ENCODE measurements at places on chromosomes 5 and 9.
A peak's percentile ranks its signal among the peaks of the same experiment; 100 is the strongest.

DNA sequence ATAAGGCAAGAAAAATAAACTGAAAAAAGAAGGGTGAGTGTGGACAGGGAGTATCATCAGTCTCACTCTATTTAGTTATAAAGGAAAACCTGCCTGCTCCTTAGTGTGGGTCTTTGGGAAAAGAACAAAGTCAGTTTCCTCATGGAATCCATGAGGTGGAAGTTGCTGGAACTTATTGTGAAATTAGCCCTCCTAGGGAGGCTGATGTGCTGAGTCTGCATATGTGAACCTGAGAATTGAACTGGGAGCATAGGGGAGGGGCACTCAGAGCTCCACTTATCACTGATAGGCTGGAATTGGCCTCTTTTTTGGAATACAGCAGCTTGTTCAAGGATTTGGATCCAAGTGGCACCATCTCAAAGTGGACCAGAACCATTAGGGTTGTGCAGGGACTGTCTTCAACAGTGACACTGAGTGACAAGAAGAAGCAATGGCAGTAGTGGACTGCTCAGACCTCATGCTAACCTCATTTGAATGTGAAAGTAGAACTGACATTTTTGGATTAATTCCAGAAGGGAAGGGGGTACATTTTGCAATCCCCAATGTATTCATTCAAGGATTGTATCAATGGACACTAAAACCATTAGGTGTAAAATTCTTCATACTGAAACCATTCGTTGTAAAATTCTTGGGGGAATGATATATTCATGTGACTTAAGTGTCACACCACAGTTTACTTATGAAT is 103.6 kb upstream of the KLF9 start:
- DNase-seq: no peak

GRCh38 chr5:155686131-155686530 is 640.8 kb upstream of the SGCD start:
- DNase-seq: no peak

GRCh38 chr5:92980491-92980890 is 600.5 kb downstream of the NR2F1-AS1 start:
- DNase-seq: no peak

DNA sequence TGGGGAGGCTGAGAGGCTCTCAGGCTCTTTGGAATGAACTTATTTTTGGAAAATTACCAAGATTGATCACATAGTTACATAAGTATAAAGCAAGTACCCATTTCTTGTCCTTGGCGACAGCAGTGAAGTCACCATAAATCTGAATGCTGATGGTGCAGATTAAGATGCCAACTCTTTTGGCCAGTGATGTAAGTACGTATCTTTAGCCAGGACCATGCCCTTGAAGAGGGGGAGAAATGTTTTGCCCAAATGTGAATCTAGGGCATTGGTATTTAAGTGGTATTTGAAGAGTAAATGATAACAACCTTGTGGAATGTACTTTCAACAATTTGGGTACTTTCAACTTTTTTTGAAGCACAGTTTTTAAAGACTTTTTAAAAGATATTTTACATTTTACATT is 68.2 kb upstream of the RAD23B start:
- DNase-seq: peak; percentile 22

DNA sequence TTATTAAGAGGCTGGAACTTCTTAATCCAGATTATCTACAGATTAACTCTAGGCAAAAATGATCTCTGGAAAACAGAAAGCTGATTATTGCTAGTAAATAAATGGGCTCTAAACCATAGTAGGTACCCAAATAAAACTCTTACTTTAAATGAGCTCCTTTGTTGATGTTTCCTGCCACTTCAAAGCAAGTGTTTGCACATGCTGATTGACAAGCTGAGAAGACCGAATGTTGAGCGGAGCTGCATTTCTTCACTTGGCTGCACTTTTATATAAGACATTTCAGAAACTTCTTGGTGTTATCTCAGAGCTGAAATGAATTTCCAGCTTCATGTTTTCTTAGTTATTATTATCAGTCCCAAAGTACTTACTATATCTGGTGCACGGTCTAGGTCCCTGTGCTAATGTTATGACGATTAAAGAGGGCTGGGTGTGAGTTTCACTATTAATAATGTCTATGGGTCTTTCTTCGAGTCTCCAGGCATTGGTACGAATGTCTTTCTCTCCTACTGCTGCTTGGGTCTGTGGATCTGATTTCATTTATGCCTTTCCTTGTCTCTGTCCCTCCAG is 58.6 kb upstream of the CTXN3 start:
- no peak for DNase-seq

GRCh38 chr5:79269733-79270166 is 33.8 kb downstream of the JMY start:
- DNase-seq: no peak

- no peak for DNase-seq
Observed at GRCh38 chr9:127865645-127866464, 11.4 kb upstream of the ENG start.

DNA sequence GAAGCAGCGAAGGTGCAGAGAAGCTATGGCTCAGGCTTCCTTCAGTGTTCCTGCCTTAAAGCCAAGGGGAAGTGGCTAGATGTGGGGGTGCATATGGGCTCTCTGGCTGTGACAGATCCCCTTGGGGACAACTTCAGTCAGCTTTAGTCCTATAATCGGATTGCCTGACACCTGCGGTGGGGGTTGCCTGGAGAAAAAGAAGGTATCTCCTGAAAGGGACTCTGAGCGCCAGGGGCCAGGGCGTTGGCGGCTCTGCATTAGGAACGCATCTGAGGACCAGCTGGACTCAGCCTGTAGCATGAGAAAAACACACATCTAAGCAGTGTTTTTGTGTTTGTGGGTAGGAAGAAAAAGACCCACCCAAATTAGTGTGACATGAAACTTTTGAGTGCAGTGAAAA is 84.3 kb upstream of the OTULINL start:
- no peak for DNase-seq

DNA sequence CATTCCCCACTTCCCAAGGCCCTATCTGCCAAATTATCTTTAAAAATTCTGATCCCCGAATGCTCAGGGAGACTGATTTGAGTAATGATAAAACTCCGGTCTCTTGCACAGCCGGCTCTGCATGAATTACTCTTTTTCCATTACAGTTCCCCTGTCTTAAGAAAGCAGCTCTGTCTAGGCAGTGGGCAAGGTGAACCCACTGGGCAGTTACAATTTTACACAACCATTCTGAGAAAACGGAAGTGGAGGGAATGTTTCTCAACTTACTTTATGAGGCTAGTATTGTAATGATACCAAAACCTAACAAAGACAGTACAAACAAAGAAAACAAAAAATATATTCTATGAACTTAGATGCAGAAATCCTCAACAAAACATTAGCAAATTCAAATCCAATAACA is 100.0 kb downstream of the MCTP1 start:
- DNase-seq: no peak

DNA sequence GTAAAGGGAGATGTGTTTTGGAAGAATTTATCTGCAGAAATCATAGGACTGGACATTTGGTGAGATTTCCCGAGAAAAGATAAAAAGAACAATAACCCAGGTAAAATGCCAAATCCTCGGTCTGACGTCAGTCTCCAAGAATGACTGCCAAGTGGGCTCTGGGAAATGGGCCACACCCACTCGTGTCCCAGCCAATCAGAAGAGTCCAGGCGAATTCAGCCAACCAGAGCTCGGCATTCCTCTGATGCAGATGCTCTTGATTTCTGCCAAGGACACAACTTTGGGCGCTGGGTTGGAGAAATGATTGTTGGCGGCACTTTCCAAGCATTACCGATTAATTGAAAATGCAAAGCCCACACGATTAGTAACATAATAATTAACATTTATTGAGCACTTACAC is 73.3 kb downstream of the FGF18 start:
- DNase-seq: no peak

GRCh38 chr9:37602817-37603216 is 10.4 kb upstream of the TOMM5 start:
- no peak for DNase-seq

DNA sequence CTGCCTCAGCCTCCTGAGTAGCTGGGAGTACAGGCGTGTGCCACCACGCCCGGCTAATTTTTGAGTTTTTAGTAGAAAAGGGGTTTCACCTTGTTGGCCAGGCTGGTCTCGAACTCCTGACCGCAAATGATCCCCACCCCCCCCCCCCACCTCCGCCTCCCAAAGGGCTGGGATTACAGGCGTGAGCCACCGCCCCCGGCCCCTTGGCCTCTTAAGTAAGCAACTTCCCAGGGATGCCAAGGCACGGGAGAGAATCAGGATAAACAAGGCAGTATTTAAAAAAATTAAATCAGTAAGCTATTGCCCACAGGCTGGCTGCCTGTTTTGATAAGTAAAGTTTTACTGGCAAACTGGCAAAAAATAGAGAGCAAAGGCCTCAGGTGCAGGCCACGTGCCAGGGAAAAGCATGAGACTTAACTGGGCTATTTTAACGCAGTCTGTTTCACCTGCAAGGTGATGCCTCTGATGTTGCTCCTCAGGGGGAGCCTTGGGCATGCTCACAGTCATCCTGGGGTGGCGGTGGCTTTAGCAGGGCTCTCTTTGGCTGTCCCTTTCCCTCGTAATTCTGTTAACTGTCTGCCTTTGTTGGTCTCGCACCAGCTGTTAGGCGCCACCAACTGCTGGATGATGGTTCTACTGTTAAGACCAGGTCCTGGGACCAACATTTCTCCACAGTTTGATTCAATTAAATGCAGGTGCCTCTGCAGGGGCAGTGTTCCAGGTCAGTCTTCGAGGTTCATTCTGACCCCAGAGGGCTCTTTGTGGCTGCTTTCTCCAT is 19.4 kb upstream of the RNF130 start:
- peak; percentile 20 for DNase-seq

DNA sequence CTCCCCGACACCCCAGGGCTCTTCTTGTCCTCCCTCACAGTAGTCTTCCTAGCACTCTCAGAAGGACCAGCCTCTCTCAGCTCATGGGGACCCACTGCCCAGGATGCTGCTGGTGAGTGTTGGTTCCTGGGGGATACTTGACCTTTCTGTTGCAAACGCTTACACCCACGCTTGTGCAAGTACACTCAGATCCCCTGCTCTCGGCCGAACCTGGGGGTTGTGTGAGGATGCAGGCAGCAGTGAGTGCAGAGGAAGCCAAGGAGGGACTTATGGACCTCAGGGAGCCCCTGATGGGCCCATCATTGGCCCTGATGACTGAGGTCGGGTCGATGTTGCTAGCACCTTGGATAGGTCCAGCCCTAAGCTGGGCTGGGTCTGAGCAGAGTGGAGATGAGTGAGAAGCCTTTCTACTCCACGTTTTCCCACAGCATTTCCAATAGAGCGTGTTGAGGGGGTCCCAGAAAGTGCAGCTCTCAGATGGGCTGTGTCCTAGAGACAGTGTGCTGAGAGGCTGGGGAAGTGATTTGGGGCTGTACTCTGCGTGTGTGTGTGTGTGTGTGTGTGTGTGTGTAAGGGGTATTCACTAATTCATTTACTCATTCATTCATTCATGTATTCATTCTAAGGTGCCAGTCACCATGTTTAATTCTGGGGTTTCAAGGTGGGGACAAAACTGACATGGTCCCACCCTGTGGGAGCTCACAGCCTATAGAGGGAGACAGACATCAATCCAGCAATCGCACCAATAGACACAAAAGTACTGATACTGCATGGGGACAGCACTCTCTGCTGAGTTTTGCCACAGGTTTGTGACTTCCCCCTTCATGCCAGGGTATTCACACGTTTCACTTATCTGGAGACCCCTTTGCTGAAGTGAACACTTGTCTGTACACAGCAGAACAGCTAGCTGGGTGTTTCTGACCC is 25.2 kb upstream of the PITX1 start:
- no peak for DNase-seq

DNA sequence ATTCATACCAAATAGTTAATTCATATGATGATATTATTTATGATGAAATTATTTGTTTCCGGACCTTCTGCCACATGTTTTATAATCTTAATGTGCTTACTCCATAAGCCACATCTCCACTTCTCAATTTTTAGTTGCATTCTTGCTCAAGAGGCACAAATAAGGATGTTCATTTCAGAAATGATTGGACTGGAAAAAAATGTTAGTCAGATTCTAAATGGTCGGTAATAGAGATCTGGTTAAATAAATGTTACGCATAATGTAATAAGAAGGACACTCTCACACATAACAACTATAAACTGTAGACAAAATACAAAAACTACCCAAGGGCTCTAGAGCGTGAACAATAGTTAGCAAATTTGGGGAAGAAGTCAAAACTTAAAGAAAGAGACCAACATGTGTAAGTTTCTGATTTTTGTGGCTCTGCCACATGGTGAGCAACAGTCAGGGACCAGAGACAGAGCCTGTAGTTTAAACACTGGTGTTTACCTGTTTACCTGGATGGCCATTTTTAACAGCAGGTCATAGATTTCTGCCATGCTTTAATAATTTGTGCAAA is 554.3 kb upstream of the CLINT1 start:
- no peak for DNase-seq

DNA sequence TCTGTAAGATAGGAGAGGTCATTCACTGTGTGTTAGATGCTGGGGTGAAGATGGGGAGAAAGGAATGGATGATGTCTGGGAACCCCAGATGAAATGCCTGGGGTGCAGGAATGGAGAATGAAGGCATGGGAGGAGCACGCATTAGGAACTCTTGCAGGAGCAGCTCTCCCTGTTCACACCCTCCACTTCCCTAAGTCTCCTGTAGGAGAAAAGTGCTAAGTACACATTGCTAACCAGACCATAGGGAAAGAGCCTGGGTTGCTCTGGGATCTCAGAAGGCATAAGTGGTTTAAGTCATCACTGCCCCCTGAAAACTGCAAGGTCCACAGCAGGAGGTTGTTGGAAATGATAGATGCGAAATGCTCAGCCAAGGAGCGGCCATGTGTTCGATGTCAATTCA is 163.1 kb downstream of the SEC61B start:
- no peak for DNase-seq

DNA sequence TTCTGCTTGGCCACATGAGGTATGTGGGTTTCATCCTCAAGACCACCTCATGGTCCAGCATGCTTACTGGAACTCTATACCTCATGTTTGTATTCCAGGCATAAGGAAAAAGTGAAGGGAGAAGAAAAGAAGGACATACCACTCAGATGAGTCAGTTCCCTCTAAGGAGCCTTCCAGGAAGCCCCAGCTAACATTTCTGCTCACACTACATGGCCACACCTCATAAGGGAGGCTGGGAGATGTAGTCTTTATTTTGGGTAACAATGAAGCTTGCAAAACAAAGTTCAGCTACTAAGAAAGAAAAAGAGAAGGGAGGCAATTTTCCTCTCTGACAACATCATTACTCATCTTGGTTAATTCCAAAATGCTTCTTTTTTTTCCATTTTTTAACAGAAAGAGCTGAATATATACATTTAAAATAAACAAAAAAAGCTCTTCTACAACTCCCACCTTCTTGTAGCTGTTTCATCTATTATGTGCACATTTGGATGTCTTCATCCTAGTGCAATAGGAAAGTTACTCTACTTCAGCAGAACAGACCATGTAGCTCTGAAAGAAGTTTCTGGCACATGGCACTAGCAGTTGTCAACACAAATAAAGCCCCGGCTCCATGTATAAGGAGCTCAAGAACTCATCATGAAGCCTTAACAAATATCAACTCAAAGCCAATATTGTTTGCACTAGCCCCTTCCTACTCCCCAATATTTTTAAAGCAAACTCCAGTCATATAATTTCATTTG is 123.6 kb upstream of the CCDC112 start:
- peak; percentile 96 for DNase-seq
